ENCODE measurements at places on chromosomes 1 and 21.
A peak's percentile ranks its signal among the peaks of the same experiment; 100 is the strongest.

DNA sequence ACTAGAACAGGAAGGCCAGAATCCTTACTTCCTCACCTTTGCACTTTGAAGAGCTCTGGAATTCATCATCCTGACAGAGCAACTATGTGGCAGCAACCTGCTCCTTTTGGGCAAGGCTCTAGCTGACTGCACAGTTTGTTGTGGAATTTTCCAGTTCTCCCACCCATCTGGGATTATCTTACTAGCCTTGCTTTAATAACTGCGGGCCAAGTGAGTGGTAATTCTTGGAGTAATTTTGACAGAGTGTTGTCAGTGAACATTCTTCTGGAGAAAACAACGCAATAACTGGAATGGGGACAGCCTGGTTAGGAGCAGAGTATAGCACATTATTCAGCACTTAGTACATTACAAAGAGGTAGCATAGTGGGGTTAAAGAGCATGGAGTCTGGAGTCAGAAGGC is 75.3 kb downstream of the NTMT2 start:
- no peak for DNase-seq

DNA sequence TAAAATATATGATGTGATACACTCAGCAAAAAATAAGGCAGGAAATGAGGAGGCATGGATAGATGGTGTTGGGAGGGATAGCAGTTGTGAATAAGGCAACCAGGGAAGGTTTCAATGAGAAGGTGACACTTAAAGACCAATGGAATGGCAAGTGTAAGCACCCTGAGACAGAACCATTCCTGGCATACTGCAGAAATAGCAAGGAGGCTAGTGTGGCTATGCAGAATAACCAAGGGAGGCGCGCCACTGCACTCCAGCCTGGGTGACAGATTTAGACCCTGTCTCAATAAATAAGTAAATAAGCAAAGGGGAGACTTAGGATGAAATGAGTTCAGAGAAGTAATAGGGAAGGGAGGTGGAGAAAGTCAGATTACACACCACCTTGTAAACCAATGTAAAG is 113.9 kb downstream of the TOMM20 start:
- DNase-seq, result no peak

- peak; percentile 55 for DNase-seq
Measured at GRCh38 chr1:110765640-110766335, 91.0 kb upstream of the KCNA3 start.

- no peak for DNase-seq
Measured at GRCh38 chr21:19899645-19900044, 1098.6 kb upstream of the NCAM2 start.

DNA sequence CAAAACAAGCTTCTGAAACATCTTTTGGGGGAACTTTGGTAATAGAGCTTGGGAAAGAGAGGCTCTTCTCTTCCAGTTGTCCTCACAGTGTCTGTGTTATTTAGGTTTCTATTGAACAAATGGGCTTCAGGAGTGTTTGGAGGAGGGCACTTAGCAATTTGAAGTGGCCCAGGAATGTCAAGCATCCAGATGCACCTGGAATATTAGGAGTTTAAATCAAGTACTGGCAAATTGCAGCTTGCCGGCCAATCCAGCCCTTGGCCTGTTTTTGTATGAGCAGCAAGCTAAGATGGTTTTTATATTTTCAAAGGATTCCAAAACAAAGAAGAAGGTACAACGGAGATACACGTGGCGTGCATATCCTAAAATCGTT is 94.7 kb downstream of the CCDC185 start:
- DNase-seq, result no peak

- DNase-seq, result peak; percentile 82
Measured at GRCh38 chr1:78003882-78004718, 639 bp upstream of the DNAJB4 start.

DNA sequence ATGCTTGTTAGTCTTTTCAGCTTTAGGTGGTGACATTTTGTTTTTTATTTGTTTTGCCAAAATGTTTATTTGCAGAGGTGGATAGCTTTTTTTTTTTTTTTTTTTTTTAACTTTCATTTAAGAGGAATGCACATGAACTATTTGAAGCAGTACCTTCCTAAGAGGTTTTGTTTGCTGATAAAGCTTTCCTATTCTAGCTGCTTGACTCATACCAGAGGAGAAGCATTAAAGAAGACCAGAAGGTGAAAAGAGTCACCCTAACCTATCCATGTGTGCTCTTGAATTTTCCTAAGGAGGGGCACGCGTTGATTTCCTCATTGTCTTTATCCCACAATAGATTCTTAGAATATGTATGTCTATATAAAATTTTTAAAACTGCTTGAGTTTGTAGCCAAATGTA is 57.7 kb downstream of the PRDM2 start:
- no peak for DNase-seq

- DNase-seq, result no peak
Measured at GRCh38 chr1:176809292-176809691, 346.3 kb downstream of the PAPPA2 start.

DNA sequence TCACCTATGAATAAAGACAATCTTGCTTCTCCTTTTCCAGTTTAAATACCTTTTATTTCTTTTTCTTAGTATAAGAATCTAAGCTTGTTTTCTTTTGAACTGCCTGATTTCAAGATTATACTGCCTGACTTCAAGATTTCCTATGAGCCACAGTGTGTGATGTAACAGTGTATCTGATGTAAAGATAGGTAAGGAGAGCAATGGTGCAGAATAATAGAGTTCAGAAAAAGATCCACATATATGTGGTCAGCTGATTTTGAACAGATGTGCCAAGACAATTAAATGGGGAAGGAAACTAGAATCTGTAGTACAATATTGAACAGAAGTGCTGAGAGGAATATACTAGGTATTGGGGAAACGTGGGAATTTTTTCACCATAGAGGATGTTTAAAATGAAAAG is 21.0 kb downstream of the EXO1 start:
- no peak for DNase-seq

DNA sequence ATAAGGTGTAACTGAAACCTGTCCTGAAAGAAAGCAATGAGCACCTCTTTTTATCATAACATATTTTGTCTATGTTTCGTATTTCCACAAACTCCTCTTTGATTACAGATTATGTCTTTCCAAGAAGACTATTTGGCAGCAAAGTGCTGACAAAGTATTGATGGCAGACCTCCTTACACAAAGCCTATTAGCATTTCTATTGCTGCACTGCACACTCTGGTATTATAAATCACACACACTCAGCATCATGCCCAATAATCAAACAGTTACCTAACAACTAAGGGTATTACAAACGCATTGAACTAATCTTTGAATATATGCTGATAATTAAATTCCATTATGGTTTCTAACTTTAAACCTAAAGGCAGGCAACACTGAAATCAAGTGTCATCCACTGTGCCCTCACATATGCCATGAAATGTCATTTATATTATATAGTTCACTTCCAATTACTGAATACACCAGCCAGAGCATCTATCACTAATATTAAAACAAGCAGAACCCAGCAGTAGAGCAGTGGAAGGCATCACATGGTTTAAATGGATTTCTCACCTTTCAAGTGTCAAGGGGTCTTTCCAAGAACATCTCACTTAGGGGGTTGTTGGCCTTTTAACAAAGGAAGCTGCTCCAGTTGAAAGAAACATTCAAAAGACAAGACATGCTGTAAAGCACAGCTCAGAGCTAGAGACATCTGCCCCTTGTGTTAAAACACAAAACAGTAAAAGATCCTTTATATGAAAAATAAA is 239.1 kb downstream of the RERE start:
- no peak for DNase-seq

DNA sequence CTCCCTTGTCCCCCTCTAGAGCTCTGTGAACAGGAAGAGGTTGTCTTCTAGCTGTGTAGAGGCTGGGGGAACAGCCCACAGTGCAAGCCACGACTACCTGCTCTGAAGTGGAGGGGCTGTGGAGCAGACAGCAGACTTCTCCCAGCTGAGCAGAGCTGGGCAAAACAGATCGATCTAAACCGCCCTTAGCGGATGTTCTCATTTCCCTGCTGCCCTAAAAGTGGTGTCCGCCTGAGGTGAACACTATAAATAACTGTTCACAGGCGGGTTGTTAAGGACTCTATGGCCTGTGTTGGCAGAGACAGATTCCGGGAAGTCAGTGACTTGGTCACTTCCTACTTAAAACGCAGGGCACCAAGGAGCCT is 203.2 kb downstream of the RHOU start:
- peak; percentile 50 for DNase-seq

DNA sequence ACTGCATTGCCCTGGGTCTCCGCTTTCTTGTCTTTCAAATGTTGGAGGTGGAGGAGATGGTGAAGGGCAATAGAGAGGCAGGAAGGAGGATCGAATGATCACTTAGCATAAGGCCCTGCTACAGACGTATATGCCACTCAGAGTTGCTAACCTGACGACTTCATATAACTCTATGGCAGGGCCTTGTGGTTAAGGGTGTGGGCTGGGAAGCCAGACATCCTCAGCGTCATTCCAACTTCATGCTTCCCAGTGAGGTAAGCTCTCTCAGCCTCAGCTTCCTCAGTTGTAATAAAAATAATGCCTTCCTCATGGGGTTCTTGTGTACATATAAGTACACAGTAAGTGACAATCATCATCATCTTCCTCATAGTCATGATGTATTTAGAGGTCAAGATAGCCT is 54.6 kb downstream of the CASQ2 start:
- no peak for DNase-seq

- peak; percentile 67 for DNase-seq
Measured at GRCh38 chr1:158248771-158249170, 5.5 kb upstream of the CD1A start.

- no peak for DNase-seq
Measured at GRCh38 chr1:158941317-158941716, 10.0 kb downstream of the PYHIN1 start.

DNA sequence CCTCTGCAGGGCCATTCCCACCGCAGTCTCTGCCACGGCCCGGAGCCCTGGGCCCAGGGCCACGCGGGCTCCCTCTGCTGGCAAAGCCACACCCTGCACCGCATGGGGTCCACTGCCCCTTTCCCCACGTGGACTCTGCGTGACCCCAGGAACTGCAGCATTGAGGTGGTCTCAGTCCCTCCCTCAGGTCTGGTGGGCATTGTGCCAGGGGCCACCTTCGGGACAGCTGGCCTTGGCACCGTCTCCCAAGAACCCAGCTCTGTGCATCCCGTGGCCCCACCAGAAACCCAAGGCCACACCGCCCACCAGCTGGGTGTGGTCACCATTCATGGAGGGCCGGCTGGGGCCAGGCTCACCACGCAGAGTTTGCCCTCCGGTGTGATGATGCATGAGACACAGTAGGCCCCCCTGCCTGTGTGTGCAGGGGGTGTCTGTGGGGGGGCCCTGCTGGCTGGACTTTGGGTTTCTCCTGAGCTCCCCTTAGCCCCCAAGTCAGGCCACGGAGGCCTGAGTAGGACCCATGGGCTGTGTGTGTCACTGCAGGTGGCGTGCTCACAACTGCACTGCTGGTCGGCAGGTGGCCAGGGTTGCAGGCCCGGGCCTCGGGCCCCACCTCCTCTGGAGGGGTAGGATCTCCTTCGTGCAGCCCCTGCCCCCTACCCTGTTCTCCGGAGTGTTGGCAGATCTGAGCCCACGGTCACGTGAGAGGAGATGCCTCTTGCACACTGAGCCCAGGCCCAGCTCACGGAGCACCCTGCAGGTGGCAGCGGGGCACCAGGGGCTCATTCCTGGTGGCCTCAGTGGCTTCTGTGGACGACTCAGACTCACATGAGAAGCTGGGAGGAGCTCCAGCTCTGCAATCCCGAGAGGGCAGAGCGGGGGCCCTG is 5.8 kb downstream of the VWA1 start:
- DNase-seq, result peak; percentile 56

DNA sequence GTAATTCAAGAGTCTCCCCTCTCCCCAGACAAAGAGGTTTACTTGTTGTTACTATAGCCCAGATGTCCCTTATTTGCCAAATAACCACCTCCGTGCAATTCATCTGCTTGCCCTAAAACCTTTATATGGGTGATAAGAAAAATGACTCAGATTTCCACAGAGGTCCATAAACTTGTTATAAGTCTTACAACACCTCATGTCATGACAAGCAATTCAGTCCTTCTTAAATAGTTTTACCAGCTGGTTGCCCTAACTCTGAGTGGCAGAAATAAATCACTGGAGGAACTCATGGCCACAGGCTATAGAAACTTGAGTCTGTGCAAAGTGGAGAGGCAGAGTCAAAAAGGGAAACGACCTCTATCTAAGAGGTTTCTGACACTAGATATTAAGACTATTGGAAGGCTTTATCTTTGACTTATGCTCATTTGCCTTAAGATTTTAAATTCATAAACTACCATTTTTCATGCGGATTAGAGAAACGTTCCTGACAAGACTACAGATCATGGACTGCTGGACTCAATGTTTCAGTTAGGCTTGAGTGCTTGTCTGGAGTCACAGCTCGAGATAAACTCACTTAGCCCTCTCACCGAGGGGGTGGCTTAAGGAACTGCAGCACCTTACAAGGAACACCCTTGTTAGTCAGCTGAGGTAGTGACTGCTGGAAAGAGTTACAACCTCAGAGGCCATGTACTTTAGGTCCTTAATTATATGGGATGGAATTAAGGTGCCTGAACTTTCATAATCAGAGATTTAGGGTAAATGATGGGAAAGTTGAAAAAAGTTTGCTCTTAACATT is 662.5 kb upstream of the USP24 start:
- no peak for DNase-seq

GRCh38 chr1:27522432-27523336 is 32.7 kb upstream of the WASF2 start:
- DNase-seq, result peak; percentile 81

GRCh38 chr1:152473887-152474537 is 36.6 kb upstream of the LCE5A start:
- peak; percentile 54 for DNase-seq

DNA sequence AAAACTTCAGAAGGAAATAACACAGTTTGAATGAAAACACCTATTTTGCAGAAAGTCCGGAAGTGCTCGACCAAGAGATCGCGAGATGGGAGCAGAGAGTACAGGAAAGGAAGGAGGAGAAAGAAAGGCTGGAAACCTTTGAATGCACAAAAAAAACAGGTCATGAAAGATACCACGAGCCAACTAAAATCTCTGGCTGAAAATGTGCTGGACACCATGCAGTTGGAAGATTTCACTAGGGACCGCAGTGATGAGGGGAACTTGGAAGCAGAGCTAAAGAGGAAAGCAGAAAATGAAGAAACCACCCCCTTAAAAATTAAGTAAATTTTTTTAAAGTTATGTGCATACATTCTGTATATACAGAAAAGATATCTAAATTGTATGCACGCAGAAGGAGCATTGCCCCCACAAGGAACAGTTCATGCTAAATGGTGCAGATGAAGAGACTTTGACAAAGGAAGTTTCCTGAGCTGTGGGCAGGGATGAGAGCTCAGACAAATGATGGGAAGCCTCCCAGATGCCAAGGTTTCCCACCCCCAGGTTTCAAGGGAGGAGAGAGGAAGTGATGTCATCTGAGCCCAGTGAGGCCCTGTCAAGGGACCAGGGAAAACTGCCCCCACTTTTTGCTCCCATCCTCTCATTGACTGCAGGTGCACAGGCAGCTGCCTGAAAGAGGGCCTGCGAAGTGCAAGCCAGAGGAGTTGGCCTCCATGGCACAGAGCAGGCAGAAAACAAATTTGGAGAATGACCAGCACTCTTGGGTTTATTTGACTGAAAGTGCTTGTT is 52.5 kb downstream of the ETS2 start:
- no peak for DNase-seq

DNA sequence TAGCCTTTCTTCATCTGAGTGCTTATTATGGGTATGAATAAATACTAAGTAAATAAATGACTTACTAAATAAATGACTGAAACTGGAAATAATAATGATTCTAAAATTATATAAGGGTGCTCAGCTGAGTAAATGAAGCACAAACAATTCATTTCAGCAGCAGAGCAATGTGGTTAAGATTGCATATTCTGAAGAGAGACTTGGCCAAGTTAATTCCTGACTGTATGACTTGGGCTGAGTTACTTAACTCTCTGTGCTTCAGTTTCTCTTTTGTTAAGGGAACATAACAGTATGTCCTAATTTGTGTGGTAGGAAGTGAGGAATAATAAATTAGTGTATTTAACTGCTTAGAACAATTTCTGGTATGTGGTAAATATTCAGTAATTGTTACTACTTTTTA is 19.1 kb downstream of the AGL start:
- no peak for DNase-seq

Measured in NB4 (cell line).